ENCODE measurements at places on chromosomes 3 and 15.

DNA sequence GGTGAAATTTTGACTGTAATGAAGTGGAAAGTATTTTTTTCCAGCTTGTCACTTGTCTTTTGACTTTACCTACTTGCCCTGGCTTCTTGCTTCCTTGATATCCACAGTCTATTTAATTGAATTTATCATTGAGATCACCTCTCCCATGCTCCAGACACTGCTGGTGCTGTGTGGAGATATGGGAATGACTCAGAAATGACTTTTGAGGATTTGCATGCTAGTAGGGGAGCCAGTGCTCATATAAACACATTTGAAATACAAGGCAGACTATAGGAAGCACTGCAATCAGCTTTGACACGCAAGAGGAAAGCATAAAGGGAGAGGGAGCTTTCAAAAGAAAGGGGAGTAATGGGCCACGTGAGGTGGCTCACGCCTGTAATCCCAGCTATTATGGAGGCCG lies 7.3 kb upstream of the TRPM1 start:
- no peak for DNase-seq

GRCh38 chr3:158093526-158093925 lies 12.7 kb downstream of the SHOX2 start:
- no peak for DNase-seq

- no peak for DNase-seq
Measured at GRCh38 chr3:128402998-128403397, 63.7 kb downstream of the DNAJB8 start.

DNA sequence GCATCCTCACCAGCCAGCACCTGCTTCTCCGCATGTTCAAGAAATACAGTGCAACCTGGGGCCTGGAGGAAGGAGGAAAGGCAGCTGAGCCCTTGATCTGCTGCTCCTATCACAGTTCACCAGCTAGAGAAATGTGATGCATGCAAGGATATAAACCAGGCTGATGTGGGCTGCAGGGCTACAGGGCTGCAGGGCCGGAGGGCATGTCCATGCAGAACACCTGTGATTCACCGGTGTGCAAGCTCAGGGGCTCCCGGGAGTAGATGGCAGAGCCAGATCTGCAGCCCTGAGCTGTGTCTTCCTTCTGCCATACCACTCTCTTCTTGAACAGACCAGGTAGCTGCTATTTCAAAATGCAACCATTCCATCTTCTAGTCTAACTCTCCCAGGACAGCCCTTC lies 84.9 kb downstream of the HMG20A start:
- peak; percentile 41 for DNase-seq

DNA sequence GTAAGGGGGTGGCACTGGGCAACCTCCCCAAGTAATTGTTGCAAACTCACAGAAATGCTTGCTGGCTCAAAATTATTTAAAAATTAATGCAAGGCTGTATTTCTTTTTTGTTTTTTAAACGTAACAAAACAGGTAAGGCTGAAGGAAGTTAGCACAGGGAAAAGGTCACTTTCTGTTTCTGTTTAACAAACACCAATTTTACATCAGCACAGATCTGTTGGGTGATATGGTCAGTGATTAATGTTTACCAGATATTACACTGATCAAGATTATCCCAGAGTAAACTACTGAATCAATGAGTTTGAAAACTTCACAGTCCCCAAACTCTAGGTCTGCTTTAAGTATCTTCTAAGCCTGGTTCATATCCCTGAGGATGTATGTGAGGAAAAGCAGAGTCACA lies 558.0 kb downstream of the FOXP1 start:
- no peak for DNase-seq

DNA sequence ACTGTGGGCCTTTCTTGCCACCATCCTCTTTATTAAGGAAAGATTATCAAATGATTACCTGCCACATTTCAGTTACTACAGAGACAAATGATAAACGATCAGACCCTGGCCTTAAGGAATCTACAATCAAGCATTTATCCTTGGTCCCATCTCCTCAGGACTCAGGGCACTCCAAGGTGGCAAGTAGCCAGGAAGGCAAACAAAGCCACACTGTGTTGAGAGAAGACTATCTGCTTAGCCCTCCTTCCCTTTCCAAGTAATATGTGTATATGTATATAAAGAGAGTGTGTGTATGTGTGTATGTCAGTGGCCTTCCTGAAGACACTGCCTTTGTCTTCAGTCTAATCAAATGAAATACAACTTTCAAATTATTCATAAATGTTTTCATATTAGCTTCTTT lies 490.1 kb upstream of the ATP11B start:
- DNase-seq: no peak

DNA sequence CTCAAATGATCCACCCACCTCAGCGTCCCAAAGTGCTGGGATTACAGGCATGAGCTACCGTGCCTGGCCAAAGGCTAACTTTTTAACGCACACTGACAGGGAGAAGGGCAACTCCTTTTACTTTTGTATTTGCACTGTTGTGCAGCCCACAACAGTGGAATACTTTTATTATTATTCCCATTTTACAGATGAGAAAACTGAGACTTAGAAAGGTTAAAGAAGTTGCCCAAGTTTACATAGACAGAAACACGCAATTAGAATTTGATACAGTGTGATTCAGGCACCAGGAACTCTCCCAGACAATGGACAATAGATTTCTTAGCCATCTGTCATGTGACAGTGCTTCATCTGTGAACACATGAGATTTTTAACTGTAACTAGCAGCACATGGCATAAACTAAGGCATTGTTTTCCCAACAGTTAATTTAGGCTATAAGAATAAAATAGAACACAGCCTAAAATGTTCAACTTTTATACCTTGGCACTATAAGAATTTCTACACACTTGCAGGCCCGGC lies 18.8 kb downstream of the STAG1 start:
- no peak for DNase-seq
